ENCODE measurements at places on chromosomes 5 and 9.

GRCh38 chr5:2658881-2659470 lies 92.5 kb downstream of the IRX2 start:
- DNase-seq, result no peak

DNA sequence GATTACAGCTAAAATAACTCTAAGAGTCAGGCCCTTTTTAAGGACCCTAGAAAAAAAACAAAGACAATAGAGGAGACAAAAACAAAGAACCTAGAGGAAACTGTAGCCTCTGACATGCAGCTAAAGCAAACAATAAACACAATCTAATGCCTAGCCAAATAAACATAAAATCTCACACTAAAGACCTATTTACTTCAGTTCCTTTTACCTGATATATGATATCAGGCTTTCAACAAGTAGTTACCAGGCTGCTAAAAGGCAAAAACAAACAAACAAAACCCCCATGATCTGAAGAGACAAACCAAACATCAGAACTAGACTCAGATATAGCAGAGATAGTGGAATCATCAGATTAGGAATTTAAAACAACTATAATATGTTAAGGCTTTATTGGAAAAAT lies 226.5 kb upstream of the POU5F2 start:
- no peak for DNase-seq

GRCh38 chr9:35841645-35841900 lies 12.5 kb downstream of the TMEM8B start:
- DNase-seq, result no peak

GRCh38 chr9:106333481-106333880 lies 529.5 kb upstream of the ZNF462 start:
- DNase-seq, result no peak

GRCh38 chr5:39132792-39133191 lies 58.6 kb upstream of the RICTOR start:
- no peak for DNase-seq

DNA sequence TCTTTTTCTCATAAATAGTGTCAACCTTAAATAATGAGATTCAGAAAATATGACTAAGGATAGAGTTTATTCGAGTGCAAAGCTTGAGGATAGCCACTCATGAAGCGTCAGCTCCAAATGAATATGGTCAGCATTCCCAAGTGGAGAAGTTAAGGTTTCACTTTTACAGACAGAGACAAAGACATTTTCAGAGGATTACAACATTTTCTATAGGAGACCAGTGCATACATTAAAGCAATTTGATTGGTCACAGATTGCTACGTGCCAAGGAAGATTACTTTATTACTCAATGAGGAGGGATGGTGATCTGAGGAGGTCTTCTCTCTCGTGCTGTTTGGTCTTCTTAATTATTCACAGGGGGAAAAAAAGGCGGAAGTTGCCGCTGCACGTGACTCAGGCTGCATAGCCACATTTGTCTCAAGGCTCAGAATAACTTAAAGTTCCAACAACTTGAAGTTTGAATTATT lies 60.1 kb upstream of the SPATA31C2 start:
- DNase-seq, result no peak

DNA sequence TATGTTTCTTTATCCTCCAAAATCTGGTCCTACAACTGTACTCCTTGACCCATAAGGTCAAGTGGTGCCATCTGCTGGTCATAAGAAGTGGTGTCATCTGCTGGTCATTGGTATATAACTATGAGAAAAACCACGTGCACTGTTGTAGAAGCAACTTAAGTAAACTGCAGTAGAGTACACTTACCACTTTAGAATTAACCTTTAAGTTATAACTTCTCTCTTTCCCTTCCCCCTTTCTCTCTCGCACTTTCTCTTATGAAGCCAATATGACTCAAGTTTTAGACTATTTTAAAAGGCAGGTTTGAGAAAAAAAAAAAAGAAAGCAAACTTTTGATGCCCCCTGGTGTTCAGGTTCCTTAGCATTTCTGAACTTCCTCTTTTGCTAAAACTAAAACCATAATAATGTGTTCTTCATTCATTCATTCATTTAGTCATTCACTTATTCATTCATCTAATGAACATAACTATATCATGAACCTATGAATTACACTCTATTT lies 12.8 kb upstream of the MTAP start:
- DNase-seq, result no peak

DNA sequence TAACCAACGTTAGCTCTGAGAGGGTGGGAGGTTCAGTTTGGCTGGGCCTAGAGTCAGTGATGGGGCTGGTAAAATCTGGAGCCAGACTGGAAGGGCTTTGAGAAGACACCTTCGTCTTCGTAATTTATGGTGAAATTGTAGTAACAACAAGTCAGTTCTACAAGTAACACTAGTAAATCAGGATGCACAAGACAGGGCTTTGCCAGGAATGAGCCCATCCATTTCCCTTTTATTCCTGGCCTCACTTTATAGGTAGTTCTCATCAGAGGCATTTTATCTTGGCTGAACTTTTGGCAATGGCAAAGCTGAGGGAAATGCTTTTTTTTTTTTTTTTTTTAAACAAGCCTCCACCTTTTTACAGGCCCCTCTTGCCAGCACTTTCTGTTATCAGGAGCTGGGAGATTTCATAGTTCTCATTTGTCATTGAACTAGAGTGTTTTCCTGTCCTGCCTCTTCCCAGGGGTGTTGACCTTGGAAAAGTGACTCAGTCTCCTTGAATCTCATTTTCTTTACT lies 110.5 kb upstream of the KLF4 start:
- no peak for DNase-seq

DNA sequence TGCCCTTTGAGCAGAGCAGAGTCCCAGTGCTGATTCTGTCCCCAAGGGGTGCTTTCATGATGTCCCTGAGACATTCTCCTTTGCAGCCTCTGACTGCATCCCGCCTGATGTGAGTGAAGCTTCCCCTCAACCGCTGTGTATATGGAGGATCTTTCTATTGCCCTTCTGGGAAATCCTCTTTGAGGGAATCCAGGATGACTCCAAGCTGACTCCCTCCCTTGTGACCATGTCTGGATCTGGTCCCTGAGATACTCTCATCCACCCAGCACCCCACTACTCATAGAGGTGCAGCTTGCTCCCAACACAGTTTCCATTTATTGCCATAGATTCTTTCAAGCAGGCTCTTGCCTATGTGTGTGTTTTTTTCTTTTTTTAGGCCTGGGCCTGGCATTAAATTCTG lies 216.5 kb downstream of the SEC61B start:
- no peak for DNase-seq

DNA sequence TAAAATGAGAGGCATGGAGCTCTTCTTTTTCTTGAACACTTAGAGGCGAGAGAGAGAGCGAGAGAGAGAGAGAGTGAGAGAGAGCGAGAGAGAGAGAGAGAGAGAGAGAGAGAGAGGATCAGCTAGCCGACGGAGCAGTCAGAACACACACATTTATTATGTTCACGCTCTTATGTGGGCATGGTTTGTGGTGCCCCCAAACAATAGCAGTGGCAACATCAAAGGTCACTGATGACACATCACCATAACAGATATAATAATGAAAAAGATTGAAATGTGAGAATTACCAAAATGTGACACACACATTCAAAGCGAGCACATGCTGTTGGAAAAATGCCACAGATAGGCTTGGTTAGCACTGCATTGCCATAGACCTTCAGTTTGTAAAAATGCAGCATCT lies 116.1 kb downstream of the KDM4C start:
- no peak for DNase-seq

- DNase-seq, result no peak
Observed at GRCh38 chr9:22528485-22528884, 81.9 kb downstream of the DMRTA1 start.

DNA sequence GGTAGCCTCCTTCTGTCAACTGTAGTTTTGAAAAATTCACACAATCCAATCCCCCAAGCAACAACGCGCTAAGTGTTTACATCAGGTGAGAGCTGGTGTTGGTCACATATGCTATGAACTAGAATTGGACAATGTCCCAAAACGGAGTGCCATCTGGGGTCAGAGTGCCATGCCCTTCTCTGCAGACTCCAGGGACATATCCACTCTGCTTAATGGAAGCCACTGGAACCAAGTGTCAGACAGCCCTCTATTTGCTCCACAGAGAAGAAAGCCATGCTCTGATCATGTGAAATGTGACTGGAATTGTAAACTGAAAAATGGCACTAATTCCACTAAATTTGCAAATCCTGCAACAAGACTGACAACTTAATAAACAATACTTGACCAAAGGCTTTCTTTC lies 12.2 kb downstream of the ABCA1 start:
- DNase-seq, result no peak

Measured in stimulated activated CD4-positive, alpha-beta T cell treated with anti-CD3 and anti-CD28 coated beads, Interleukin-2, amount 100 ng/mL, for 48 hours (primary cell).